ENCODE measurements at places on chromosomes 3 and 15.

DNA sequence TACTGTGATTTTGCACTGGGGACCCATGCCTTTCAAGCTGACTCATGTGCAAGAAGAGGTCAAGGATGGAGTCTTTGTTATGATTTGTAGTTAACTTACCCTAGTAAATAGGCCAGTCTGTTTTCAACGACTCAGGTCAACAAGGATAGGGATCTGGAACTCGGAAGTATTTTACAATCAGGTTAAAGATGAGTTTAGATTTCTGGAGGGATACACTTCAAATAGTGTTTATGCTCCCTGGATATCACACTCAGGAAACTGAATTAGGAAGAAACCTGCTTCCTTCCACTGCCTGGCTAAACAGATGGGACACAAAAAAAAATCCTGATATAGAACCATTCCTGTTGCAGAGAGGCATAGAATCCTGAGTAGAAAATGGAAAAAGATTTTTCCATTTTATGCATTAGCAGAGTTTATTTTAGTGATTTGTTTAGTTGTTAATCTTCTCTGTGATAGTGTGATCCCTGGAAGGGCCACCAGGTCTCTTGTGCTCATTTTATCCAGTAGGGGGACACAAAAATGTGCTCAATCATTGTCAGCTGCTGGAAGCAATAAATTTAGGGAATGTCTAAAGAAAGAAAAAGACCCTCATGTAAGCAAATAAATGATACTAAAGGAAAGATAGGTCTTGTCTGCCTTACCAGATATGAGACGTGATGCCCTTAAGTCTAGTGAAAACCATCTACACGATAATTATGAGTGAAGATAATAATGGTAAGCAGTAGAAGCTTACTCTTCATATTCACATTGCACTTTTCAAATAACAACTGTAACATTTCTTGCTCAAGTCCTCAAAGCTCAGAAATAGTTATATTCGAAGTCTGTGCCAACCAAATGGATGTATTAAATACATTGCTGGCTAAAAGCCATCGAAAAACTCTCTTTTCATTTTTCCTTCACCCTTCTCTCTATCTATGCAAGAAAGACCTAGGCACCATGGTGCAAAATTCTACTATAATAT lies 452.1 kb upstream of the KCNMB2 start:
- peak; percentile 6 for DNase-seq

- no peak for DNase-seq
These were observed 203.9 kb downstream of the PTPRG start for GRCh38 chr3:61765157-61765876.

DNA sequence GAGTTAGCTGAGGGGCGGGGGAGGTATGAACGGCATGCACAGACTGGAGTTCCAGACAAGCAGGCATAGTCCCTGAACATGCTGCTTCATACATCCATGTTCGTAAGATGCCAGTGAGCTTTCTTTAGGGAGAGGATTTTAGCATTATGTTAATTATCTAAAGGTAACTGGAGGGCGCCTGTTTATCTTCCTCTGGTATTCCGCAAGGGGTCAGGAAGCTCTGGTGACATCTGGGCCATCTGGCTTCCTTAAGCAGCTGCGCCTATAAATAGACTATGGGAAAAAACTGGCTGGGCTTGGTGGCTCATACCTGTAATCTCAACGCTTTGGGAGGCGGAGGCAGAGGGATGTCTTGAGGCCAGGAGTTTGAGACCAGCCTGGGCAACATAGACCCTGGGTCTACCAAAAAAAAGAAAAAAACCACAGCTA lies 1.5 kb upstream of the FBXO22 start:
- DNase-seq: no peak

DNA sequence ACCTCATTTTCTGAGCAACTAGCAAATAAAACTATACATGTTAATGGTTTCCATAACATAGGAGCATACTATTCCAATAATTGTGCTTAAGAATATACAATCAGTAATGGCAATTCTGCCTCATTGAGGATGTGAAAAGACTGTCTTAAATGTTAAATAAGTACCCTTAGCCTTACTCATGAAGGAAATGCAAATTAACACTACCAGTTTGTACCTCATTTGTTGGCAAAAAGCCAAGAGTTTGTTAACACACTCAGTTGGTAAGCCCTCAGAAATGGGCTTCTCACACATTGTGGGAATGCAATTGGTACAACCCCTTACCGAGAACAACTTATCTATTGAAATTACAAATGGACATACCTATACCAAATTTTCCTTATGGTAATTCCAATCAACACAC lies 9.2 kb upstream of the STT3B start:
- DNase-seq: no peak

DNA sequence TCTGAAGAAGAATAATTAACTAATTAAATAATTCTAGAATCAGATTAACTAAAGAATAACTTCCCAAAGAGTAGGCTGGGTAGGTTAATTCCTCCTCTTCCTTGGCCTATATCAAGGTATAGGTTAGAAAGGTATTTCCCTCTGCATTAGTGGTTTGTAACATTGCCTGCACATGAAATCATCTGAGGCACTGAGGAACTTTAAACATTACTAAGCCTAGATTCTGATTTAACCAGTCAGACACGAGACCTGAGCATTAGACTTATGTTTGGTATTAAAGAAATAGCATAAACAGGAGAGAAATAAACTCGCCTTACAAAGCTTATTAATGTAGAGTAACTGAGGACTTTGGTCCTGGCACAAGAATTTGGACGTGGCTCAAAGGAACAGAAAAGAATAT lies 84.2 kb downstream of the FGF7 start:
- no peak for DNase-seq

- no peak for DNase-seq
These were observed 35.9 kb upstream of the MYH15 start for GRCh38 chr3:108546247-108546646.

GRCh38 chr15:78509726-78510312 lies 2.4 kb downstream of the HYKK start:
- no peak for DNase-seq

GRCh38 chr3:48535578-48535977 lies 21.0 kb downstream of the PFKFB4 start:
- DNase-seq: no peak

- DNase-seq: peak; percentile 14
These were observed 313.7 kb upstream of the COL8A1 start for GRCh38 chr3:99324636-99325203.

- no peak for DNase-seq
These were observed 256.3 kb upstream of the EOMES start for GRCh38 chr3:27978440-27978839.

GRCh38 chr3:108099679-108100428 lies 9.0 kb upstream of the CD47 start:
- DNase-seq: peak; percentile 97

DNA sequence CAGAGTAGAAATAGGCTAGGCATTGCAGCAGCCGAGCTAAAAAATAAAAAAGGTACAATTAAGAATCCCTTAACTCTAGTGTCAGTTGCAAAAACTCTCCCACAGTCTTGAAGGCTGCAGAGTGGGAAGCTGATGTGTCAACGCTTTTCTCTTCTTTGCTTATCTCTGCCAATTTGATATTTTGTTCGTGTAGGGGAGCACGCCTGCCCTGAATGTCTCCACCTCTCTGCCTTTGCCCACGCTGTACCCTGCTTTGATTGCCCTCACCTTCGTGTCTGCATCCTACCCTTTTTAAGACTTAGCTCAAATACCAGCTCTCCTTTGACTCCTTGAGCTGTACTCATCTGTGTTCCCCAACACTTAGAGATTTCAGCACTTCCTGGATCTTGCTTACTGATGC lies 155.4 kb upstream of the CADPS start:
- DNase-seq: no peak

GRCh38 chr3:12764171-12764776 lies 5.2 kb upstream of the TMEM40 start:
- no peak for DNase-seq

DNA sequence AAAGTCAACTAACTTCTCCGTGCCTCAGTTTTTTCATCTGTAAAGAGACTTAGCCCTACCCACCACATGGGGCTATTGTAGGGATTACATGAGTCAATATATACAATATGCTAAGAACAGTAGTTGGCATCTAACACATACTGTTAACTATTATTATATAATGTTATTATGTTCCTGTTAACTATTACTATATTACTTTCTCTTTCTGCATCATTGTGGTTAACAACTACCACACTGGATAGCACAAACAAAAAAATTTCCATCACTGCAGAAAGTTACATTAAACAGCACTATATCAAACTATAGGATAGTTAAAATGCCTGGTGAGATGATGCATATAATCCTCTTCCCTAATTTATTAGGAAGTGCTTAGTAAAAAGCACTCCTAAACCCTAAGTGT lies 23.7 kb downstream of the STAG1 start:
- DNase-seq: no peak

GRCh38 chr15:80906159-80906766 lies 83.4 kb downstream of the MESD start:
- DNase-seq: no peak

DNA sequence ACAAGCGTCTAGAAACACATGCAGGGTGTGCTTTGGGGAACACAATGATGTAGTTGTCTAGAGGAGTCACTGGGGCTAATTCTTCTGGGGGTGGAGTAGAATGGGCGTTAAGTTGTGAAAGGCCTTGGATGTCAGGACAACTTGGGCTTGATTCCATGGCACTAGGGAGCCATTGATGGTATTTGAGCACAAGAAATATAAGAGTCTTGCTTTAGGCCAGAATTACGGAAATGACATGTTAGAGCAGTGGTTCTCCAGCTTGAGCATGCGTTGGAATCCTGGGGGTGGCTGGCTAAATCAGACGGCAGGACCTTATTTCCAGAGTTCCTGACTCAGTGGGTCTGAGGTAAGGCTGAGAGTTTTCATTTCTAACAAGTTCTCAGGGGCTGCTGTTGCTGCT lies 29.2 kb upstream of the SMAD6 start:
- no peak for DNase-seq

- DNase-seq: peak; percentile 19
These were observed 1.4 kb upstream of the MAGEL2 start for GRCh38 chr15:23648920-23649515.

DNA sequence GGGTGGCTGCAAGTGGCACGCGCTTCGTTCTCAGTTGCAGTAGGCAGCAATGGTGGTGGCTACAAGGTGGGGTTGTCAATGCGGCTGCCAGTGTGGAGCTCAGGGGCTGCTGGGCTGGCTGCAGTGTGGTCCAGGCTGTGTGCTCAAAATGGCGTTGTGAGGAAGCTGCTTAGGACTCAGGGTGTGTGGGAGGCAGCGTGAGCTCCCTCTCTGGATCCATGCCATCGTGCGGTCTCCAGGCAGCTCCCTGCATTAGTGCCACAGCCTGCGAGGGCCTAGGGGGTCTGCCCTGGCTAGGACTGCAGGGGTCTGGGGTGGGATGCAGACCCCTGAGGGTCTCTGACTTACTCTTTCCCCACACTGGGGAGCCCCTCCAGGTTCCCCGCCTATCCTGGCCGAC lies 397.2 kb downstream of the OCA2 start:
- DNase-seq: no peak

- no peak for DNase-seq
These were observed 622.8 kb upstream of the AGTR1 start for GRCh38 chr3:148074946-148075345.

GRCh38 chr3:130606336-130606735 lies 89.4 kb downstream of the COL6A6 start:
- no peak for DNase-seq

GRCh38 chr3:67685499-67685898 lies 31.1 kb upstream of the SUCLG2 start:
- DNase-seq: no peak

GRCh38 chr3:45712434-45713110 lies 23.4 kb downstream of the SACM1L start:
- DNase-seq: no peak

DNA sequence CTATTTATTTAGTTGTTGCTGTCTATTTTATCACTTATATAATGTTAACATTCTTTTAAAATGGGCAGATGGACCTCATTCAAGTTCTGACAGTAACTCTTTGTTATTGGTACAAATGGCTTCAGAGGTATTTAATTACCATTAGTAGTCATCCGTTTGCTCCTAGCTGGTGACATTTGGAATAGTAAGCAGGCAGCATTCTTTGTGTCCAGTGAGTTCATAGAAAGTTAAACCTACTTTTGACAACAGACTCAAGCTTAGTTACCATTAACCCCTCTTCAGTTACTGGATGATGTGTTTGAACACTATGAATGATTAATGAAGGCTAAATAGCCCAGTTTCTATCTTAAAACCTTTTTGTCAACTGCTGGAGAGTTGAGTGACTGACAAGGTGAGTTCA lies 500.7 kb upstream of the ATP11B start:
- DNase-seq: no peak

- DNase-seq: peak; percentile 58
These were observed 6.5 kb upstream of the TBC1D23 start for GRCh38 chr3:100254168-100254777.

- DNase-seq: no peak
These were observed 422.1 kb downstream of the GRM7 start for GRCh38 chr3:7282988-7283387.

GRCh38 chr3:174342941-174343501 lies 516.1 kb upstream of the NAALADL2 start:
- DNase-seq: no peak

- no peak for DNase-seq
These were observed 154.0 kb upstream of the PRICKLE2 start for GRCh38 chr3:64379221-64379620.

- no peak for DNase-seq
These were observed at the start of gene ARNT2 for GRCh38 chr15:80404057-80404760. TSS of gene ARNT2 (plus strand) at chr15:80404382. CDS start at chr15:80404516, 134 bp downstream.

DNA sequence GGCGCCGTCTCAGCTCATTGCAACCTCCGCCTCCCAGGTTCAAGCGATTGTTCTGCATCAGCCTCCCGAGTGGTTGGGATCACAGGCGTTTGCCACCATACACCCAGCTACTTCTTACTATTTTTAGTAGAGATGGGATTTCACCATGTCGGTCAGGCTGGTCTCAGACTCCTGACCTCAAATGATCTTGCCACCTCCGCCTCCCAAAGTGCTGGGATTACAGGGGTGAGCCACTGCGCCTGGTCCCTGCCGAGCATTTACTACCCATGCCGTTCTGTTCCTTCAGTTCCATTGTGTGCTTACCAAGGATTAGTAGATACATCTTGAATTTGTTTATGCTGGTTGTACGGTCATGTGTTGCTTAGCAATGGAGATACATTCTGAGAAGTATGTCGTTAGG lies 10.3 kb downstream of the CHD2 start:
- DNase-seq: no peak

GRCh38 chr3:121981473-121981872 lies 40.6 kb downstream of the ILDR1 start:
- DNase-seq: peak; percentile 80

GRCh38 chr3:37704064-37704463 lies 157.6 kb upstream of the CTDSPL start:
- DNase-seq: no peak

- DNase-seq: no peak
These were observed 2.3 kb upstream of the INSYN1 start for GRCh38 chr15:73755481-73755880.

DNA sequence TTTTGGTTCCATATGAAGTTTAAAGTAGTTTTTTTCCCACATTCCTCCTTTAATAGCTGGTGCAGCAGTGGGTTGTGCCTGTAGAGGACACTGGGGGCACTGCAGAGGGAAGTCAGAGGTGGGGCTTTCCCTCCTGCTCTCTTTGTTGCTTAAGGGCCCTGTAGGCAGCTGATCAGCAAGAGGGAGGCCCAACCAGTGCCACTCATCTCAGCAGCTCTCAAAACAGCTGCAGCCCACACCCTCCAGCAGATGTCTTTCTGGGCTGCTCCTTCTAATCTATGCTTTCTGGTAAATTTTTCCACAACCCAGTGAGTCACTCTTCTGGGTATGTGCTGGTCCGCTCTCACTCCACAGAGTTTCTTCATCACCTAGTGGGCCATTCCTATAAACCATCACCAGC lies 263.8 kb downstream of the FEZF2 start:
- no peak for DNase-seq
